Right lobe of liver (tissue), 6 donors: ENCODE measurements at places on chromosomes 13 and 19.

DNA sequence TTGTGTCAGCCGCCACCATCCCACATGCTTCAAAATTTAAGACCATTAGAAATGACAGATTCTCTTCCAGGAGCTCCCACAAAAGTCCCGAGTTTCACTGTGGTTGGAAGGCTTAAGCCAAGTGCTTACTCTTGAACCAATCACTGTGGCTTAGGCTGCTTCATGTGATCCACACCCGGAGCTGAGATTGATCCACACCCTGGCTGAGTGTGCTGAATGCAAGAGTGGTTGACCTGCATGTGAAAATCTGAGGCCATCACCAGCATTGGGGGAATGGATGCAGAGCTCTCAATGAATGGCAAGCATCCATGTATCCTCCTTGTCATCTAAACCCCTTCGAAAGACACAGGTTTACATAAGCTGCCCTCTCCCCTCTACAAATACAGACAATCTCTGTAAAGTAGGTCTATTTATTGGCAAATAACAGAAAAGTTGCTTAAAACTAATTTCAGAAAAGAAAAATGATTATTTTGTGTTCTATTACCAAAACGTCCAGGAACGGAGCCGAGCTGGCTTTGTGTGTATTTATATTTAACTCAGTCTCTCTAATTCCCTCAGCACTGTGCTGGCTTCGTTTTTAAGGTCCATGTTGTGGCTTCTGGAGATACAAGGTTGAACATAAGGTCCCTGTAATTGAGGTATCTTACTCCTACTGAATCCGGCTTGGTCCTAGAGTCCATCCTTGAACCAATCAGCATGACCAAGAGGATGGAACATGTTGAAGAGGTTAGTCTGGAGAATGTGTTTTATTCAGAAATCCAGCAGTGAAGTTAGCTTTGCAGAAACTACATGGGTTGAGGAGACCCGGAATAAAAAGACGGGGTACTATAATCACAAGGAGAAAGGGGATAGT is 332.4 kb downstream of the LIG4 start:
- no peak for DNase-seq

DNA sequence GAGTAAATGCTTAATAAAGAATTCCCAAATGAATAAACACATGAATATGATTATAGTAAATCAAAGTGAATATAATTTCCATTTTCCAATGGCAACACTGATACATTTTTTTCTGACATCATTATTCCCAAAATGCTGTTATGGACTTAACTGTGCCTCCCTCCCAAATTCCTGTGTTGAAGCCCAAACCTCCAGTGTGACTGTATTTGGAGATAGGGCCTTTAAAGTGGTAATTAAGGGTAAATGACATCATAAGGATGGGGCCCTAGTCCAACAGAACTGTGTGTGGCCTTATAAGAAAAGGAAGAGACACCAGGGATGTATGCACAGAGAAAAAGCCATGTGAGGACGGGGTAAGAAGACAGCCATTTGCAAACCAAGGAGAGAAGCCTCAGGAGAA is 19.1 kb upstream of the CCNA1 start:
- DNase-seq: no peak

GRCh38 chr13:46544208-46544607 is 8.8 kb upstream of the LRCH1 start:
- DNase-seq: no peak

GRCh38 chr13:86155756-86156155 is 356.5 kb upstream of the SLITRK6 start:
- no peak for DNase-seq

GRCh38 chr19:27746691-27747380 is 1466.1 kb downstream of the UQCRFS1 start:
- DNase-seq: no peak

GRCh38 chr19:1455002-1455335 is 5.0 kb downstream of the APC2 start:
- no peak for DNase-seq

GRCh38 chr19:7540761-7541474 is 5.4 kb downstream of the PNPLA6 start:
- peak; percentile 46 for DNase-seq

GRCh38 chr19:48372904-48373303 is 8.7 kb downstream of the SYNGR4 start:
- no peak for DNase-seq

- peak; percentile 71 for DNase-seq
Measured at GRCh38 chr19:44657211-44657921, 13.7 kb downstream of the PVR start.

DNA sequence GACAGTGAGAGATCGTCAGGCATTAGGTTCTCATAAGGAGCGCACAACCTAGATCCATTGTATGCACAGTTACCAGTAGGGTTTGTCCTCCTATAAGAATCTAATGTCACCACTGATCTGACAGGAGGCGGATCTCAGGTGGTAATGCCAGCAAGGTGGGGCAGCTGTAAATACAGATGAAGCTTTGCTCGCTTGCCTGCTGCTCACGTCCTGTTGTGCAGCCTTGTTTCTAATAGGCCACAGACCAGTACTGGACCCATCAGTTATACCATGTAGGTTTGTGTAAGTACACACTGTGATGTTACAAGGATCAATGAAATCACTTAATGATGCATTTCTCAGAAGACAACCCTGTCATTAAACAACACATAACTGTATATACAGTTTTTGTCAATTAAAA is 23.5 kb downstream of the VWA8 start:
- no peak for DNase-seq

DNA sequence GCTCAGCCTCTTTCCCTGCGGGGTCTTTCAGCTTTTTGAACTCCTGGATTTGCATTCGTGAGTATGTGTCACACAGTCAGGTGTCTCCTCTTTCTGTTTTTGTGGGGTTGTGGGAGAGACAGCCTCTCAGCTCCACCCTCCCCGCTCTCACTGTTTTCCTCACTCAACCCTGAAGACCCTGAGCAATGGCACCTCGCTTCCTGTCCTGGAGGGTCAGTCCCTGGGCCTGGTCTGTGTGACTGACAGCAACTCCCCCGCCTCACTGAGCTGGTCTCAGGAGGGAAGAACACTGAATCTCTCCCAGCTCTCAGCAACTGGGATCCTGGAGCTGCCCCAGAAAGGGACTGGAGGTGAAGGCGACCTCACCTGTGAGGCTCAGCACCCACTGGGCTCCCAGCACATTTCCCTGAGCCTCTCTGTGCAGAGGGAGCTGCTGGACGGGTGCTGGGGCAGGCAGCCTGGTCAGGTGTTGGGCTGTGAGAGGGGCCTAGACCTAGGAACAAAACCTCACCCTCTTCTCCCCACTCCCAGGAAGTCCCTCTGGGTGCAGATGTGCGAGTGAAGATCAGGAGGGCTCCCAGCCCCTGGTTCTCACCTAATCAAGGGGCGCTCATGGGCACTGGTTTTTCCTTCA is 4.2 kb upstream of the SIGLEC7 start:
- no peak for DNase-seq

GRCh38 chr19:14809272-14810057 is 25.5 kb downstream of the OR7A5 start:
- no peak for DNase-seq

GRCh38 chr13:59016250-59016649 is 1147.5 kb downstream of the DIAPH3 start:
- DNase-seq: no peak

GRCh38 chr19:1470305-1471009 is 8.6 kb downstream of the C19orf25 start:
- no peak for DNase-seq

GRCh38 chr19:17002455-17002854 is 24.2 kb downstream of the CPAMD8 start:
- DNase-seq: no peak

GRCh38 chr19:48926909-48927308 is 6.6 kb upstream of the DHDH start:
- DNase-seq: no peak

DNA sequence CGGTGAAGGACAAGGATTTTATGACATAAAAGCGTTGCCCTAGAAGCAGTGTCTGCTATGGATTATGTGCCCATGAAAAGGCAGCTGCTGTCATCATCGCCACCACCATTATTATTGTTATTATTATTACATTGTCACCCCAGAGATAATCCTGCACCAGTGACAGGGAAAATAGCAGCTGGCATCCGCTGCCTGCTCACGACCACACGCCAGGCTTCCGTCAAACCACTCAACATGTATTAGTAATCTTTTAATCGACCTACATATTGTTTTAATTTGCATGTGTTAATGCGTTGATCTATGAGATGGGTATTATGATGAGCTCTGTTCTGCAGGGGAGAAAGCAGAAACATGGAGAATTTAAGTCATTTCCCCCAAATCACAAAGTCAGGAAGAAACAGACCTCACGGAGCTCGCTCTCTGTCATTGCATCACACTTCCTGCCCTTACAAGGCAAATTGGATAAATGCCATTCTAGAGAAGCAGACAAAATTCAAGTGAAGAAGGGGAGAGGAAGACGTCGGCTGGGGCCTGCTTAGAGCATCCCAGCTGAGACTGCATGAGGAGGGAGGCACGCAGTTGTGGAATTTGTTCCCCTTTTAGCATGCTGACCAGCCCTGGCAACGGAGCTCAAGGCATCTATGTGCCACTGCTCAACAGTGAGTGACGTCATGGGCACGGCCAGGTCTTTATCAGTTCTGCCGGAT is at the start of gene FFAR3:
Gene FFAR3, plus strand, starts transcription at position 594 of the 707 bp plus-strand sequence. CDS start 431 bp downstream, outside the sequence.
- DNase-seq: no peak
